ENCODE measurements at places on chromosomes 1 and 21. TPM values are rescaled to one million over a fixed set of nuclear protein-coding genes. Genes with fewer than 3 reads are reported as not detected.
A peak's percentile ranks its signal among the peaks of the same experiment; 100 is the strongest.

C1orf185 gene
- total RNA-seq = not detected

OR2T11 gene
- not detected for total RNA-seq

DNA sequence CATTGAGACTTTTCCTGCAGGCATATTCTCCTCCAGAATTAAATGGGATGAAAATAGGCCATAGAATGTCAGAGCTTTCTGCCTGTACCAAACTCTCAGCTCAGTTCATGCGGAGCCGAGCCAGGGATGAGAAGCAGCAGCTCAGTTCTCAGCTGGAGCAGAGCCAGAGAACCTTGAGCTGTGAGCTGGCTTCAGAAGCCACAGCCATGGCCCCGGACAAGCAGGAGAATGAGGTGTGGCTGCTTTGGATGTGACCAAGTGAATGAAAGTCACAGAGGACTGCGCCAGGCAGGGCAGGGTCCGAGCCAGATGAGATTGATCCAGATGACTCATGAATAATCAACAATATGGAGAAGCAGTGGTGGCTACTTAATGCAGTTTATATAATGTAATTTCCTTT lies 633.8 kb downstream of the NCAM2 start:
- H3K27me3 ChIP-seq = no peaks in the 10 kb centered on the region
- DNase-seq = no peak
- no peak overlapping the region for H3K4me3 ChIP-seq

- H3K4me1 ChIP-seq = peaks cover 85% of the 10 kb centered on the region
- H3K36me3 ChIP-seq = no peaks in the 10 kb centered on the region
- H3K4me3 ChIP-seq = no peak overlapping the region
- no peaks in the 10 kb centered on the region for H3K27me3 ChIP-seq
- H3K27ac ChIP-seq = peak overlapping the region; percentile 91
- no peak for DNase-seq
Observed at GRCh38 chr1:27570784-27571183, 33.2 kb downstream of the AHDC1 start.

DNA sequence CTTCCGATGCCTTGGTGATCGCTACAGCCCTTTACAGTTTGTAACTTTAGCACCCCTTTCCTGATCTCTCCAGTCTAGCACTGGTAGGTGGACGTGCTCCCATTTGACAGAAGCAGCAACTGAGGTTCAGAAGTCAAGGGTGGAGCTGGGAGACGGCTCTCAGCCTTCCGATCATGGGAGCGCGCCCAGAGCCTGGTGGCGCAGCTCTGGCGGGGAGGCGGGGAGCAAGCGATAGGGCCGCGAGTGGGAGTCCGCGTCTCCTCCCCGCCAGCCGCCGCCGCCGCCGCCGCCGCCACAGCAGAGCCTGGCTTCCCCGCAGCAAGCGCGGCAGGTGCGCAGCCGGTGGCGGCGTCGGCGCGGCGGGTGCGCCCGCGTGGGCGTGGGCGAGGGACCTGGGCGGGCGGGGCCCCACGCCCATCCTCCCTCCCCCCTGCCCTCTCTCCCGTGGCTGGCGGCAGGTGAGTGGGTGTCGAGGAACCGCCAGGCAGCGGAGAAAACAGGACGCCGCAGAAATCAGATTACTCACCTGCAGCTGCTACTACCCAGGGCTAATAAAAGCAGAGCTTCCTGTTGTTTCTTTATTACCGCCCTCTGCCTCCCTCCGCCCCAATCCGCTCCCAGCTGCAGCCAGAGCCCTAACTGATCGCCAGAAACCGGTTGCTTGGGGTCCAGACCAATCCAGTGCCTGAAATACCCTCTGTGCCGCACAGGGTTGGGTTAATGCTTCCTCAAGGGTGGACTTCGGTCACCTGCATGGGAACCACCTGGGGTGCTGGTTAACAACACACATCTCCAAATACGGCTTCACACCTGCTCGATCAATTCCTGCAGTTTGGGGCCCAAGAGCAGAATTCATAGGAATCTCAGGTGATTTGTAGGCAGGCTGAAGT lies 60.2 kb upstream of the ID3 start:
- no peak for DNase-seq
- H3K27ac ChIP-seq = no peak overlapping the region
- peaks cover 7% of the 10 kb centered on the region for H3K27me3 ChIP-seq
- 0 out of 2 replicates have a peak, but pooled peaks cover 3% of the 10 kb centered on the region for H3K4me1 ChIP-seq
- no peaks in the 10 kb centered on the region for H3K36me3 ChIP-seq
- peak overlapping the region; percentile 33 for H3K4me3 ChIP-seq

- H3K4me1 ChIP-seq = peaks cover 23% of the 10 kb centered on the region
- no peaks in the 10 kb centered on the region for H3K27me3 ChIP-seq
- H3K27ac ChIP-seq = no peak overlapping the region
- no peak overlapping the region for H3K4me3 ChIP-seq
Observed at GRCh38 chr1:19616489-19616888, 27.6 kb upstream of the NBL1 start.

DNA sequence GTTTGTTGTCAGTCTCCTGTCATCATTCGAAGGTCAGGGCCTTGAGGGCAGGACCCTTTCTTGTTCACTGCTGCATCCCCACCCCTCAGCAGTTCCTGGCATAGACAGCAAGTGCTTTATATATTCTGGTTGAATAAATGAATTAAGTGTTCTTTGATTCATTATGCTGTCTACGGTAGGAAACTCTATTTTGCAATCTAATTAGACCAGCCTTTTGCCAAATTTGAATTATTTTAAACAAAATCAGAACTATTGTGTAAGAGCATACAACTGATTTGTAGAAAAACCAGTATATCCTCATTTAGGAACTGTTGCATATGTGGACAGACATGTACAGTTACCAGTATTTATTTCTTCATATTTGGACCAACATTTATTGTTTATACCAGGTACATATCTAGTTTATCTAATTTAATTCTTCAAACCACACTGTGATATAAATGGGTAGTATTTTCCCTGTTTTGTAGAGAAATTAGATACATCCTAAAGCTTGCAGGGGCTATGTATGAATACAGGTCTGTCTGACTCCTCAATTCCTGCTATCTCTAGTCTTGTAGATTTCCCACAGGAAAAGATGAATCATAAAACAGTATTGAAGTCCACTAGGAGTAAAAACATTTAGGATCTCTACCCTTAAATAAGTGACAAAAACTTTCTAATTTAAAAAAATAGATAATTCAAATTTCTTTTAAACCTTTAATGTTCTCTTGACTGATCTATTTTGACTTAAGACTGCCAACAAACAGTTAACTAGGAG lies 10.4 kb downstream of the MGST3 start:
- no peaks in the 10 kb centered on the region for H3K27me3 ChIP-seq
- no peak overlapping the region for H3K27ac ChIP-seq
- DNase-seq = no peak
- no peak overlapping the region for H3K4me3 ChIP-seq
- no peaks in the 10 kb centered on the region for H3K36me3 ChIP-seq
- H3K4me1 ChIP-seq = no peaks in the 10 kb centered on the region
